ENCODE measurements at places on chromosomes 6 and 20.
A peak's percentile ranks its signal among the peaks of the same experiment; 100 is the strongest.

GRCh38 chr6:11429577-11429976 is 108.0 kb upstream of the TMEM170B start:
- no peak for DNase-seq

GRCh38 chr20:38620441-38620840 is 18.8 kb downstream of the ARHGAP40 start:
- DNase-seq: no peak

DNA sequence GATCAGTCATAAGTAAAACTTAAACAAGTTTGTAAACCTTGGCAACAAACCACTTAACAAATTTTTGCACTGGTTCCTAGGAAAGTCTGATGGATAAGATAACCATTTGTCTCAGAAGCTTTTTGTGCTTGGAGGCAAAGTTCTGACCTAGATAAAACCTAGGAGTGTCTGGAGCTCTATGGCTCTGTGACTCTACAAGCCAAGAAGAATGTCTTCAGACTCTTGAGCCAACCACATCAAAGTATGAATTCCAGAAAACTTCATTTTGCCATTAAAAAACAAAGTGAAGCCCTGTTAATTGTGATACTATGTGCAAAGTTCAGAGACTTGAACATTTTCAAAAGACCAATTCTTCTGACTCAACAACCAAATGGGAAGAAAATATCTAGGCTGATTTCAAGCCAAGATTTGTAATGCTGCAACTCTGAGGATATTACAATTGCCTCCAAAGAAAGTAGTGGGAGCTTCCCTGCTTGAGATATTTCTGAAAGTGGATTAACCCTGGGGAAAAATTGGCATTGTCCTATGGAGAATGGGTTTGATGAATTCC is 158.1 kb upstream of the FOXQ1 start:
- DNase-seq: no peak

- no peak for DNase-seq
Measured at GRCh38 chr6:157494132-157494710, 113.2 kb downstream of the ZDHHC14 start.

DNA sequence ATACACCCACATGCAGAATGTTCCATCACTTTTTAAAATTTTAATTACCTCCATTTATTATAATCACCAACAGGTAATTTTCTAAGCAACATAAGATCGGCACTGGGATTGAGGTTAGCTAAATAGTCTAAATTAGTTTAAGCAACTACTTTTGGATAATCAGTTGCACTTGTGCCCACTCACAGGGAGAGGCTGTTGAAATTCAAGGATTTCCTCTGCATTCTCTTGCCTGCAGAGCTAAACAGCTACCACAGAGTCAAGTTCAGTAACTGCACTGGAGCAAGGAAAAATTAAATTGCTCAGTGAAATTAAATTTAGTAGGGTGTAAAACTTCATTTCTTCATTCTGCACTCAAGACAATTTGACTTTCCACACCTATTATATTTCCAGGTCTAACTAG is 120.7 kb upstream of the CCDC28A start:
- DNase-seq: no peak

DNA sequence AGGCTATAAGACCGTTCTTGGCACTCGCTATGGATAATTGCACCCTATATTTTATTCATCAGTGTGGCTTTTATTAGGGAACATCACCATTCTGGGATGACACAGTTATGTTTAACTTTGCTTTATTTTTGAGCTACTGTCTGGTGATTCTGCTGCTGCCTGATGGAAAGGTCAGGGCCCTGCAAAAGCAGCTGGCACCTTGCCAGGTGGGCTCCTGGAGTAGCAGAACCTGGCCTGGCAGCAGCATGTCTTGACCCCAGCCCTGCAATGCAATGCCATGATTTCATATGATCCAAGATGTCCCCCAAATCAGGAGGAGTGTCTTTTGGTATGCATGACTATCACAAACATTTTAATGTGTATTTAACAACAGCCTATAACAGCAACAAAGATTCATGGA is 228.4 kb upstream of the RSPO3 start:
- DNase-seq: no peak

DNA sequence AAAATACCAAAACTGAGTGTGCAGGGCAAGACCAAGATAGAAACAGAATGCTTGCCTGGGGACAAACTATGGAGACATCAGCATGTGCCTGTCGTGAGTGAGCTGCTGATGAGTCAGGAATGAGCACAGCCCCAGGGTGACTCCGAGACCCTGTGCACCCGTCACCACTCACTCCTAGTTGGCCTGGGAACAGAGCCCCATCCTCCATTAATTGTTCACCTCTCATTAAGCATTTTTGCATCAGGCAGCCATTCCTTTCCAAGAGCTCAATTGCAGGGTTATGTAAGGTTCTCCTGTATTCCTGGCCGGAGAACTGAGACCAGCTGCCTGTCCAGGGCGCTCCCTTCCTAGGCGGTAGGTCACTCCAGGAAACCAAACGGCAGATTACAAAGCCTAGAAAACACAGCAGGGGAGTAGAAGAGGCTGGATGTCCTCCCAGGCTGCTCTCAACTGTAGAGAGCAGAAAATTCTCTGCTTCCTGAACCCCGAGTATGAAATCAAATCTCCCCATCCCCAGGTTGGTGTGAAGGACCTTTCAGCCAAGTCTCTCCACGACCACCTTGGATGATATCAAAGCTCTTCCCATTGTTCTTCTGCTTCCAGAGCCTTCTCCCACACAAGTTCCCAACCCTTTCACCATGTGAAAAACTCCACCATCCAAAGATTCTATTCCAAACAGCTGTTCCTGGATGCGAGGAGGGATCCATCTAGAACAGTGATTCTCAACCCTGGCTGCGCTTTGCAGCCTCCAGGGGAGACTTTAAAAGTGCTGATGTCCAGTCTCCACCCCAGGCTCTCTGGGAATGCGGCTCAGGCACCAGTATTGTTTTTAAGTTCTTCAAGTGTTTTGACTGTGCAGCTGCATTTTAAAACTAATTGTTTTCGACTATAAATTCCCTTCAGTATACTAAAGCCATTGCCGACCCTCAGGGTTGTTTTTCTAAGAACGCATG is 532.6 kb upstream of the JARID2 start:
- no peak for DNase-seq

- DNase-seq: peak; percentile 28
Measured at GRCh38 chr6:6546318-6547109, 42.0 kb upstream of the LY86 start.

DNA sequence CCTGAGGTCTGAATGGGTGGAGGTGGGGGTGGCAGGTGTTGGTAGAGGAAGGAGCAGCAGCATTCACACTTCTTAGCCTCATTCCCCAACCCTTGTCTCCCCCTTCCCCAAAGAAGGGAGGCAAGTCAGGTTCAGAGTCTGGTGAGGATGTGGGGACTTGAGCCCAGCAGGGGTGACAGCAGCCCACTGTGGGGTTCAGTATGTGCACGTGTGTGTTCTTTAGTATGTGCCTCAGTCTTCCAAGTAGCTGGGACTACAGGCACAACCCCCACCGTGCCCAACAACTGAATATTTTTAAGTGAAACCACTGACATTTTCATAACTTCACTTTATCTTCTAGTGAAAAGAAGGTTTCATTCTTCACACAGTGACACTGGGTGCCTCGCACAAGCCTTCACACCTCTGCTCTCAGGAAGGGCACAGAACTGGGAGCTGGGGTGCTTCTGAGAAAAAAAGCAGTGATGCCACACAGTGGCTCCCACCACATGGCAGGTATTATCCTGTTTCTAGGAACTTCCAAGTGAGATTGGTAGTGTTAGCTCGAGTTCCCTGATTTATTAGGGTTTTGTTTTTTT is 33.4 kb upstream of the PRELID3B start:
- no peak for DNase-seq

- no peak for DNase-seq
Measured at GRCh38 chr6:3911614-3912336, 62.6 kb downstream of the FAM50B start.

Data from progenitor cell of endocrine pancreas (in vitro differentiated cells).